ENCODE measurements at places on chromosomes 3 and 15.

- peak; percentile 88 for DNase-seq
Observed at GRCh38 chr15:24772686-24773373, 97.3 kb downstream of the NPAP1 start.

GRCh38 chr3:26799679-26800317, 177.2 kb downstream of the LRRC3B start:
- DNase-seq: no peak

DNA sequence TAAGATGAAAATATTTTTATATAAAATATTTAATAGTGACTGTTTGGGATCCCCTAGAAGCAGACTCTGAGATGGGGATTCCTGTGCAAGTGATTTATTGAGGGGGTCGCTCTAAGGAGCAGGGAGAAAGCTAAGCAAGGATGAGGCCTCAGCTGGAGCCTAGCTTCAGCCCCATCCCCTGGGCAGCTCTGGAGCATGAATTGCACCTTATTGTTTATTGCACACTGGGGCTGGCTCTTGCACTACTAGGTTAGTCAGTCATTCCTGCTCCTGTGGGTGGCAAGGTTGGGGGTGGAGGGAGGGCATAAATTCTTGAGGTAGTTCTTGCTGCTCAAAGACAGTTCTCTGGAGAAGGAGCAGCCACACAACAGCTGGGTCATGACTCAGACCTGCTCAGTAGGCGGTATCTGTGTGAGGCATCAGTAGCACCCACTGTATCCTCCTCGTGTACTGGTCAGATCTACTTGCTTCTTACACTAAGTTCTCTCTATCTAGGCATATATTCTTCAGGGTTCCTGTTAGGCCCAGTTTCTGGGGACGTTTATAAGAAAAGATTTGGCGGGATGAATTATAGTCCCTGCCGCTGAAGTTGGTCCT, 27.2 kb upstream of the TNFSF10 start:
- peak; percentile 88 for DNase-seq

DNA sequence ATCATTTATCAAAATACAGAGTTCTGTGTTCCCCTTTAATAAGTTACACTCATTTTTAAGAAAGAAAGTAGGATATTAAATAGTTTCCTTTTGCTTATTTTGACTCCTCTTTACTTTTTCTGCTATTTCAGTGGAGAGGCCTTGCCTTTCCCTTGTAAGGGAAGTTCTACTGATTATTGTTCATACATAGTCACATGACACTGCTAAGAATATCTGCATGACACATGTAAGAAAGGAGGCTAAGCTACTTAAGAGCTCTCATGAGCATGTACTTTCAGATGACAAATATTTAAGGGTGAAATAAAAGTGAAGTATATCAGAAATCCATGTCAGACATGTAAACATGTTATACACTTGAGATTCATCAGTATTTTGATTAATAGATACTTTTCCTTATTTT, 39.0 kb downstream of the MYRIP start:
- DNase-seq: no peak

GRCh38 chr3:11513817-11514135, 129.9 kb downstream of the VGLL4 start:
- DNase-seq: no peak

- DNase-seq: no peak
Observed at GRCh38 chr3:63918321-63918720, 6.1 kb upstream of the SCAANT1 start.
